ENCODE measurements at places on chromosomes 7 and 10.
A peak's percentile ranks its signal among the peaks of the same experiment; 100 is the strongest.

- DNase-seq: no peak
Observed at GRCh38 chr7:78379148-78379547, 580.6 kb downstream of the PHTF2 start.

- no peak for DNase-seq
Observed at GRCh38 chr10:74949034-74949832, 122.8 kb downstream of the KAT6B start.

DNA sequence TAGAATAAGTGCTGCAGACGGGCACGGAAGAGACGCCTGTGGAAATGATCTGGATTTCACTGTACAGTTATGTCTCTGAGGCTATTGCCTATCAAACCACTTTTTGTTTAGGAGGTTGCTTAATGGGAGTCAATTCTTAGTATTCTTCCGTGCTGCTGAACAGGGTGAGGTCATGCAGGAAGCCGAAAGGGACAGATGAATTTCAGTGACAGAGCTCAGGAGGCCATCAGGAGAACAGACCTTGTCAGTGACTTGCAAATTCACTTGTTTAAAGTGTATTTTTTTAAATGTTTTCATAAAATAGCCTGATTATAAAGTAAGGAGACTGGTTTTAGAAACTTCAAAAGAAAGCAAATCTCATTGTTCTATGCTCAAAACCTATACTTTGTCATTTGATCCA, 58.9 kb downstream of the XRCC2 start:
- no peak for DNase-seq

DNA sequence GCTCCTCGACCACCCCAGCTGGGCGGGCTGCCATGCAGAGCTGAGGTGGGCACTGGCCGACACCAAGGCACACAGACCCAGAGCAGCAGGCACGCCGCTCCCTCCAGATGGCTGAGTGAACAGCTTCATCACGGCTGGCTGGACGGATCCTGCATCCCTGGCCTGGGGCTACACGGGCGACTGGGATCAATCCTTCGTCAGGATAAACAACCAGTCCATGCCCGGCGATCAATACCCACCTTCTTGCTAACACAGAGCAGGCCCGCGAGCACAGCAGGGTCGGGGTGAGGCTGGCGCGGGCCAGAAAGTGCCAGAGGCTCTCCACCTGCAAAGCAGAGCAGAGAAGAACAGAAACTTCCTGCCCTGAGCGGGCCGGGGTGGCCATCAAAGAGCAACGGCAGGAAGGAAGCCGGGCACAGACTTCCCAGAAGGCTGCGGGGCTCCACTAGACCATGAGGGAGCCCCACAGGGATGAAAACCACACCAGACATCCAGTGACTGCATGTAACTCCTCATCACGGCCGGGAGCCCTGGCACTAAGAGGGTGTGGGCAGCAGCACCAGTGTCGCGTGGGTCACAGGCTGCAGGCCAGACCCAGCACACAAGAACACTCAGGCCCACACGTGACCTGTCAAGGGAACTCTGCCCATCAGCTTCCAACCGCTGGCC, 166.4 kb downstream of the MAD1L1 start:
- DNase-seq: peak; percentile 68

- DNase-seq: no peak
Observed at GRCh38 chr7:33072471-33072870, 9.9 kb upstream of the NT5C3A start.

DNA sequence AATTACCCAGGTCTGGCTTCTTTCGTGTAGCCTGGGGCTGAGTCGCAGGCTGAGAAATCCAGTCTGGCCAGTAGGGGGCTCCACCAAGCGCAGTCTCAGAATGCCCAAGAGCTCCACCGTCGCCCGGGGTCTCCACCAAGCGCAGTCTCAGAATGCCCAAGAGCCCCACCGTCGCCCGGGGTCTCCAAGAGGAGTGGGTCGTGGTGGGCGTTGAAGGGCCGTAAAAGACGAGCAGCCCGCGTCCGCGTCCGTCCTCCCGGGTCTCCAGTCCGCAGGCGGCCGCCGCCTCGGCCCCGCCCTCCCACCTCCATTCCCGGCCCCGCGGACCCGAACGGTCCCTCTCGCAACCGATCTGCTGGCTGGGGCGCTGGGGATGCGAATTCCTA, 892 bp upstream of the ZYX start:
- peak; percentile 88 for DNase-seq
